ENCODE measurements at places on chromosomes 3 and 15. TPM values are rescaled to one million over a fixed set of nuclear protein-coding genes. Genes with fewer than 3 reads are reported as not detected.

Gene PPARG
- total RNA-seq = 0.80 TPM

Gene CRYGS
- total RNA-seq = 2.3 TPM

Gene PRR20G
- total RNA-seq = not detected

Gene MNS1
- 0.78 TPM for total RNA-seq

Gene CCNB2
- 39.2 TPM for total RNA-seq

Gene KLHL6
- 32.9 TPM for total RNA-seq

Gene MUSTN1
- total RNA-seq = 0.61 TPM

Gene ITIH1
- total RNA-seq = not detected
